ENCODE measurements at places on chromosomes 1 and 21.

GRCh38 chr1:86938855-86939254, 24.4 kb downstream of the HS2ST1 start:
- no peak for DNase-seq

DNA sequence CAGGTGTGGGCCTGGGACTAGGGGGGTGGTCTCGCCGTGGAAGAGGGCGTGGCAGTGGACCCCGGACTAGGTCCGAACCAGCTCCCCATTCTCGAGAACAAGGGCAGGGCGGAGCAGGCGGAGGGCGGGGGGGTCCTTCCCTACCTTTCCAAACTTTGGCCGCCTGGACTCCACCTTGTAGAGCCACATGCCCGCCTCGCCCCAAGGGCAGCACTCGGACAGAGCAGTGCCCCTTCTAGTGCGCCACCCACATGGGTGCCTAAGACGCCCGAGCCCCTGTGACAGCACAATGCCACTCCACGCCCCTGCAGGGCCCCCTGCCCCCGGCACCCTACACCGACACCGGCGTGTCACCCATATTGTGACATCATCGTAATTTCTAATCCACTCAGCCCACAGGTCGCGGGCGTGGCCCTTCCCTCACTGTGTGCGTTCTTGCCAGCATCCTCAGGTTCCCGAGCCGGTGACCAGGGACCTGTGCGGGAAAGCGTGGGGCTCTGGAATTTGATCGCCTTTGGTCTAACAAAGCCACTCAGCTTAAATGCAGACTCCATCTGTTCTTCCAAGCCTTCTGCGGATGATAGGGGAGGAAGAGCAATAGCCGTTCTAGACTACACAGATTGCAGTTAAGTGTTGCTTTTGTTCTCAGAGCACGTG, 553 bp upstream of the STMN1 start:
- no peak for DNase-seq

- DNase-seq: no peak
Observed at GRCh38 chr1:226652613-226653012, 86.5 kb downstream of the ITPKB start.

DNA sequence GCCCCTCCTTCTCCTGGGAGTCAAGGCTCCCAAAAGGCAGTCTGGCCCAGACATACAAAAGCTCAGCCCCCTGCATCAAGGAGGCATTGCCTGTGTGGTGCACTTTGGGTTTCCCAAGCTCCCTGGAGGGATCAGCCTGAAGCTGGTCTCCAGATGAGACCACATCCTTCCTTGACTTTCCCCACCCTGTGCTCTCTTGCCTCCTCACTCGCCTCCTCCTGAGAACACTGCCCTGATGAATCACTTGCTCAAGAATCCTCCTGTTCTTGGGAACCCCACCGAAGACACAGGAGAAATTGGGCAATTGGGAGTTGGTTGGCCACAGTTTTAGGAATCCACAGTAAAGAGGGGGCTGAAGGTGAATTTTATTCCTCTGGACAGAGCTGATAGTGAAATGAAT, 34.8 kb upstream of the LYST start:
- DNase-seq: no peak

- DNase-seq: no peak
Observed at GRCh38 chr1:198364471-198364870, 176.0 kb downstream of the ATP6V1G3 start.

GRCh38 chr1:2409745-2410144, 2.6 kb downstream of the PEX10 start:
- no peak for DNase-seq

DNA sequence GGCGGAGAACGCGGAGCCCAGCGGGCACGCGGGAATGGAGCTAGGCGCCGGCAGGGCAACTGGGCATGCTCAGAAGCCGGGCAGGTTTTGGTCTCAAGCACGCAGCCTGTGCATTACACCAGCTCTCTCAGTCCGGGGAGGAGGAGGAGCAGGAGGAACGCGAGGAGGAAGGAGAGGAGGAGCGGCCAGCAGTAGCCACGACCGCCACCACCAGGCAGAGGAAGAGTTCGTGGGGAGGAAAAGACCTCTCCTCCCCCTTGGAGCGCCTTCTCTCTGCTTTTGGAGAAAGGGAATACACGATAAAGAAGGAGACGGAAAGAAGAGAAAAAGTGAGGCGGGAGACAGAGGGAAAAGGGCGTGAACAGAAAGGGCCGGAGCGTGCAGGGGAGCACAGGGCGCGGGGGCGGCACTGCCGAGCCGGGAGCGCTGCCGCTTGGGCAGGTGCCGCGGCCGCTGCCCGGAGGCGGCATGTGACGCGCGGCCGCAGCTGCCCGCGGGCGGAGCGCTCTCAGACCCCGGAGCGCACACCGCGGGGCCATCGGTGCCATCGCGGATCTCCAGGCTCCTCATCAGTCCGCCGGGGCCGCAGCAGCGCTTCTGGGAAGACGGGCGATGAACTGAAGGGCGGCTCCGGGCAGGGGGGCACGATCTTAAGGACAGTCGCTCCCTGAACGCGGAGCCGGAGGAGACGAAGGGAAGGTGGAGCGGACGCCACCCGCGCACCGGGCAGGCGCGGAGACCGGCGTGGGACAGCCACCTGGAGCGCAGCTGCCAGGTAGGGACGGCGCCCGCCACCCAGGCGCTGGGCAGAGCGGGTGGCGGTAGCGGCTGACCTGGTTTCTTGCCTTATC, at the start of gene CHRM3:
Gene CHRM3, plus strand, starts transcription at position 116 of the 851 bp plus-strand sequence. CDS start 520,884 bp downstream, outside the sequence.
- DNase-seq: no peak

DNA sequence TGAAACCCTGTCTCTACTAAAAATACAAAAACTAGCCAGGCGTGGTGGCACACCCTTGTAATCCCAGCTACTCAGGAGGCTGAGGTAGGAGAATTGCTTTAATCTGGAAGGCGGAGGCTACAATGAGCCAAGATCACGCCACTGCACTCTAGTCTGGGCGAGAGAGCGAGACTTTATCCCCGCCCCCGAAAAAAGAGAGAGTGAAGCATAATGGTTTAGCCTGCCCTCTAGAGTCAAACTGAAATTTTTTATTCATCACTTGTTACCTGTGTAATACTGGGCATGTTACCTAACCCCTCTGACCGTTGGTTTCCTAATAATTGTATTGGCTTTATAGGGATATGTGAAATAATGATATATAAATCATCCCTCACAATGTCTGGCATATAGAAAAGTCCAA, 18.8 kb downstream of the GPR52 start:
- no peak for DNase-seq

GRCh38 chr1:9166289-9167235, 37.7 kb upstream of the GPR157 start:
- DNase-seq: no peak

GRCh38 chr1:230982696-230983095, 3.8 kb downstream of the ARV1 start:
- no peak for DNase-seq

DNA sequence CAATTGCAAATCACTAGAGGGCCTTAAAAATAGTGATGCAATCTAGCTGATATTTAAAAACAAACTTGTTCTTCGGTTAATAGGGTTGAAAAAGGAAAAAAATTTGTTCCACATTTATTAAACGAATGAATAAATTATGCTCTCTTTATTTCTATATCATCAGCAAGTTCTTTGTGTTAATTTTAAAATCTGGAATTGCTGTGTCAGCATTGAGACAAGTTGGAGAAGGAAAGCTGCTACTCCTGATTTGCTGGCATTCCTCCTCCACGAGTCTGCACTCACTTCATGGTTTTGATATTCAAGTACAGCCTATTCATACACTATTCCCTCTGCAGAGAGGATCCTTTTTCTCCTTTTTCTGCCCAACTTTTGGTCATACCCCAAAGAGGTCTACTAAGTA, 117.6 kb downstream of the MRPL39 start:
- DNase-seq: no peak

Measured in AG09319 (cell line).